ENCODE measurements at places on chromosomes 2 and 18.

GRCh38 chr2:215680605-215681598 lies 245.0 kb upstream of the FN1 start:
- no peak overlapping the region for H3K27ac ChIP-seq
- DNase-seq = no peak
- no peak overlapping the region for H3K4me3 ChIP-seq
- H3K4me1 ChIP-seq = peaks cover 43% of the 10 kb centered on the region

DNA sequence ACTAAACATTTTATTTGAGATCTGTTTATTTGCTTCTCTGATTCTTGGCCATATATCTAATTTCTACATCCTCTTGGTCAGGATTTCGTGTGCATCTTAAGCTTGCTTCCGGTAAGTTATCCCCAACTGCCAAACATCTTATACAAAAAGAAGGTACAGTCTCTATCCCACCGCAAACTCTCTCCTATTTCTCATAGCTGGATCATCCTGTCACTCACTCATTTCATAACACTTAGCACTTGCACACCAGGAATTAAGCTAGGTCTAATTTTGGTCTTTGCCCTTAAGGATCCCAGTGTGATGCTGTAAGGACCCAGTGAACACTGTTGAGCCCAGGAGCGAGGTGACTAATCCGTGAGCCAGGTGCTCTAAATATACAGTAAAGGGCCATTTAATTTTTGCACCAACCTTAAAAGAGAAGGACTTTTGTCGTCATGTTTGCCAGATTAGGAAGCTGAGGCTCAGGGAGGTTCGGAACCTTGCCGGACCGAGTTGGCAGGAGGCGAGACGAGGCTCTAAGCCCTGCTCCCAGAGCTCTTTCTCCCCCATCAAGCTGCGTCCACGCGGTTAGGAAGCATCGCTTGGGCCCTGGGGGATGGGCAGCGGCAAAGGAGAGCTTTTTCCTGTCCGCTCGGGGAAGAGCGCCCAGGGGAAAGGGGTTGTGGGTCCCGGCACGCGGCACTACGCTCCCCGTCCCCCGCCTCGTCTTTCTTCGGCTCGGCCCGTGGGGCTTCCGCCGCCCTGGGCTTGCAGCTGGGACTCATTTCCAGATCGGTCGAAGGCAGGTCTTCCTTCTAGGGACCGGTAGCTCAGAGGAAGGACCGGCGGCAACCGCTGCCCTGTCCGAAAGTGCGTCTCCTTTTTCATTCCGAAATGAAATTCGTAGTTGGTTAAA lies 4.1 kb upstream of the ITPRIPL1 start:
- peaks cover 6% of the 10 kb centered on the region for H3K36me3 ChIP-seq
- peak overlapping the region; percentile 70 for H3K27ac ChIP-seq
- peaks cover 63% of the 10 kb centered on the region for H3K27me3 ChIP-seq
- peak overlapping the region; percentile 90 for H3K4me3 ChIP-seq

- peak overlapping the region; percentile 96 for H3K4me3 ChIP-seq
- H3K27me3 ChIP-seq = peaks cover 48% of the 10 kb centered on the region
- peak; percentile 72 for DNase-seq
- H3K27ac ChIP-seq = peak overlapping the region; percentile 75
- no peaks in the 10 kb centered on the region for H3K36me3 ChIP-seq
- peaks cover 44% of the 10 kb centered on the region for H3K4me1 ChIP-seq
Observed at GRCh38 chr2:196592331-196592910, 47.1 kb upstream of the CCDC150 start.

DNA sequence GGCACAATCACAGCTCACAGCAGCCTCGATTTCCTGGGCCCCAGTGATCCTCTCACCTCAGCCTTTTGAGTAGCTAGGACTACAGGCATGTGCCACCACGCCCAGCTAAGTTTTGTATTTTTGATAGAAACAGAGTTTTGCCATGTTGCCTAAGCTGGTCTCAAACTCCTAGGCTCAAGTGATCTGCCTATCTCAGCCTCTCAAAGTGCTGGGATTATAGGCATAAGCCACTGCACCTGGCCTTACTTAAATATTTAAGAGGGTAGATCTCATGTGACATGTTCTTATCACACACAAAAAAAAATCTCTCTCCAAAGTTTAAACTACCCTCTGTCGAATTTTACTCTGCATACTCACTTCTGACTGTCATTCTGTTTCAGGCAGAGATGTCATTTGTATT lies 75.4 kb upstream of the CHRNA1 start:
- H3K4me3 ChIP-seq = no peak overlapping the region
- DNase-seq = no peak
- H3K36me3 ChIP-seq = no peaks in the 10 kb centered on the region

- H3K27me3 ChIP-seq = peaks cover 6% of the 10 kb centered on the region
- no peak overlapping the region for H3K27ac ChIP-seq
- no peaks in the 10 kb centered on the region for H3K4me1 ChIP-seq
- H3K36me3 ChIP-seq = peaks cover 4% of the 10 kb centered on the region
Observed at GRCh38 chr2:1041012-1041805, 90.6 kb downstream of the SNTG2 start.

GRCh38 chr2:110120171-110121051 lies 4.8 kb upstream of the MALL start:
- H3K4me1 ChIP-seq = peaks cover 4% of the 10 kb centered on the region
- peak overlapping the region; percentile 57 for H3K4me3 ChIP-seq
- H3K36me3 ChIP-seq = no peaks in the 10 kb centered on the region
- peaks cover 43% of the 10 kb centered on the region for H3K27me3 ChIP-seq
- peak overlapping the region; percentile 79 for H3K27ac ChIP-seq
- no peak for DNase-seq

DNA sequence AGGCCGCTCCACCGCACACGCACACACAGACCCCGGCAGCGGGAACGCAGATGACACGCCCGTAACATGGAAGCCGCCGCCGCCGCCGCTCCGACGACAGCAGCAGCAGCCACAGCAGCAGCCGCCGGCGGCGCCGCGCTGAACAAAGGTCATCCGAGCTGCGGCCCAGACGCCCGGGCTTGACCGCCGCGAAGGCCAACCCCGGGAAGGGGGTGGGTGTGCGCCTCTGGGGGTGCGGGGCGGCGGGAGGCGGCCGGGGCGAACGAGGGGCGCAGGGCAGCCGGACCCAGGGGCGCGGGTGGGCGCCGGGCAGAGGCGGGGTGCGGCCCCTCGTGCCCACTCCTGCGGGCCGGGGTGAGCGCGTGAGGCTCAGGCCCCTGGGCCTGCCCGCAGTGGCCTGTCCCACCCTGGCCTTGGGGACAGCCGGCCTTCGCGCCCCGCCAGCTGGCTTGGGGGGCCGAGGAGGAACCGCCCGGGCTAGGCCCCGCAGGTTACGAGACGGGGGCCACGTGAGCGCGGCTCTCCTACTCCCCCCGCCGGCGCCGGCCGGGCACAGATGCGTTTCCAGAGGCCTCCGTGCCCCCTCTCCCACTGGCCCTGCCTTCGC lies 1.0 kb upstream of the ZNF532 start:
- H3K36me3 ChIP-seq = peaks cover 40% of the 10 kb centered on the region
- H3K4me1 ChIP-seq = peaks cover 75% of the 10 kb centered on the region
- no peaks in the 10 kb centered on the region for H3K27me3 ChIP-seq

GRCh38 chr2:24021122-24021998 lies 11.5 kb downstream of the MFSD2B start:
- H3K36me3 ChIP-seq = no peaks in the 10 kb centered on the region
- H3K27ac ChIP-seq = no peak overlapping the region
- no peaks in the 10 kb centered on the region for H3K27me3 ChIP-seq
- H3K4me3 ChIP-seq = no peak overlapping the region

- no peak overlapping the region for H3K27ac ChIP-seq
- peak; percentile 6 for DNase-seq
- peaks cover 4% of the 10 kb centered on the region for H3K36me3 ChIP-seq
- H3K4me1 ChIP-seq = peaks cover 27% of the 10 kb centered on the region
Observed at GRCh38 chr2:217740178-217740577, 262.6 kb downstream of the TNS1 start.

GRCh38 chr2:151289972-151290866 lies 751 bp upstream of the NMI start:
- H3K36me3 ChIP-seq = no peaks in the 10 kb centered on the region
- H3K27ac ChIP-seq = peak overlapping the region; percentile 95
- peaks cover 6% of the 10 kb centered on the region for H3K27me3 ChIP-seq
- H3K4me3 ChIP-seq = peak overlapping the region; percentile 88

GRCh38 chr2:237191714-237192081 lies 106.0 kb downstream of the COPS8 start:
- no peak overlapping the region for H3K4me3 ChIP-seq
- H3K4me1 ChIP-seq = peaks cover 27% of the 10 kb centered on the region
- H3K27ac ChIP-seq = no peak overlapping the region
- H3K27me3 ChIP-seq = no peaks in the 10 kb centered on the region
- no peak for DNase-seq

GRCh38 chr18:10351219-10351818 lies 103.1 kb upstream of the APCDD1 start:
- H3K27me3 ChIP-seq = no peaks in the 10 kb centered on the region
- H3K4me1 ChIP-seq = peaks cover 42% of the 10 kb centered on the region
- H3K4me3 ChIP-seq = no peak overlapping the region
- DNase-seq = peak; percentile 43

DNA sequence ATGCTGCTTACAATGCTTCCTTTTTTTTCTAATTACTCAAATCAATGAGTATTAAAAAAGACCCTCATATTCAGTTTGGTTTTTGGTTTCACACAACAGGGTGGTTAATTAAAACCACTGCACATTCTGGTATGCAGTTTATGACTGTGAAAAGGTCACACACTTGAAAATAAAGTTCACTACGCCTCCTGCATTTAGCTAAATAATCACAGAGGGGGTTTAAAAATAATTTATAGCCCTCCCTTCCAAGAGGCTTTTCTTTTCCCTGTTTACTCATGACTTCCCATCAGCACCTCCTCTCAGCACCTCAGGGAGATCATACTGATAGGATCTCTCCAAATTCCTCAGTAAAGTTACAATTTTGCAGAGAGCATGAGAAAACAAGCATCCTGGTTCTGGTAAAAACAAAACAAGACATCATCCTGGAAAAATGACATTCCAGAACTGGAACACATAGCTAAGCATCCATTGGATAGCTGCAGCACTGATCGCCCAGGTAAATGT lies 129.5 kb upstream of the TMEM200C start:
- H3K27ac ChIP-seq = no peak overlapping the region
- H3K4me3 ChIP-seq = no peak overlapping the region
- H3K4me1 ChIP-seq = peaks cover 28% of the 10 kb centered on the region
- H3K27me3 ChIP-seq = peaks cover 3% of the 10 kb centered on the region

DNA sequence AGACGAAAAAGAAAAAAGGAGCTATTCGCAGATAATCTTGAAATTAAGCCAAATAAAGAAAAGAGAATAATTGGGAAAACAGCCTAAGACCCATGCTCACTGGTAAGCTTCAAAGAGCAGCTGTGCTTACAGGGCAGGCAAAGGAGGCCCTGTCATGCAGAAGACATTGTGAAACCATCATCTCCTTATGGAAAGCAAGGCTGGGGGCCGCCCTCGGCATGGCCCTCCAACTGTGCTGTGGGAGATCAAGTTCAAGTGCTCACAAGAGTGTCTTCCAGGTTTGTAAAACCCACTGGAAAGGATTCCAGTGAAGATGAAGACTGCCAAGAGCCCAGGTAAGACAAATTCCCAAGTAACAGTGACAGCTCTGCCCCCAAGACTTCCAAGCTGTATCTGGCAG lies 32.2 kb downstream of the ACVR1 start:
- no peaks in the 10 kb centered on the region for H3K27me3 ChIP-seq
- no peak overlapping the region for H3K4me3 ChIP-seq
- DNase-seq = no peak

DNA sequence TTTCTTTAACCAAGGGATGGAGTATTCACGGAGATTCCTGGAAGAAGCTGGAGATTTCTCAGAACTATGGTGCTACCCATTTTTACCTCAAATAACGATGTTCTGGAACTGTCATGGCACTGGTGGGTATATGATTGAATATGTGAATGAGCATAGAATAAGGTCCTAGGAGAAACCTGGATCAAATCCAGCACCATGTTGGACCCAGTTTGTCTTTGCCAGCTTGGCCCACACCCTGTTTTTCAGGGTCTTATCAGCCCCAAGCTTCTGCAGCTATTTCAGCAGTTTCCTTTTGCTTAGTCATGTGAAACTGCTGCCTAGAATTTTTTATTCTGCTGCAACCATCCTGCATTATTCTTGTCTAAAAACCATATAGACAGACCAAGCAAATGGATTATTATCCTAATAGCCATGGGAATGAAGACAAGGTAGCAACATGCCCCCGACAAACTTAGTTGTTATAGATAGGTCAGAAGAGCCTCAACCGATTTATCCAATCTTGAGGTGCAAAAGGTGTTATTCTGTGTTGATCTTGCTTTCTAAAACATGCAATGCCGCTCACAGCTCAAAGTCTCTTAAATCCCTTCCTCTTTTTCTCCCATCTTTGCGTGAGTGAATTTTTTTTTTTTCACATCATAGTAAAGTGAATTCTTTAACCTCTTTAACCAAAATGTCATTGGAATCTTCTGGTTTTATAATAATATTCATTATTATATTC lies 133.6 kb downstream of the PRPF40A start:
- H3K36me3 ChIP-seq = peaks cover 40% of the 10 kb centered on the region
- no peak overlapping the region for H3K4me3 ChIP-seq
- no peak for DNase-seq

All from type B pancreatic cell (in vitro differentiated cells).